ENCODE measurements at places on chromosomes 12 and 14.

- DNase-seq: no peak
These were observed 49.4 kb downstream of the GPATCH2L start for GRCh38 chr14:76201162-76201561.

DNA sequence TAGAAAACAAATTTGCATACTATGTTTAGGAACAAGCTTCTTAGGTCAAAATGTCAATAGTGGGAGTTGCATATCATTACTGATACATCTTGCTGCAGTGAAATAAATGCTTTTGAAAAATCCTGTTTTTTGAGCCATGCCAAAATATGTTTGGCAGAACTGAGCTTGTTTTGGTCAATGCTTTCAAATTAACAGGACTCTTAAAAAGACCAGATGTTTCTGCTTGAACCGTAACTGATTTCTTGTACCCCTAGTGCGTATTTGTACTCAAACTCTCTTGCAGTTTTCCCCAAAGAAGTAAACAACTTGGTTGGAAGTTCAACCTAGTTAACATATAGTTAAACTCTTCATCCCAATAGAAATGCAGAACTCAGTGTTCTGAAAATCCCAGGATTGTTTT, 3.4 kb downstream of the TRHDE start:
- DNase-seq: no peak

DNA sequence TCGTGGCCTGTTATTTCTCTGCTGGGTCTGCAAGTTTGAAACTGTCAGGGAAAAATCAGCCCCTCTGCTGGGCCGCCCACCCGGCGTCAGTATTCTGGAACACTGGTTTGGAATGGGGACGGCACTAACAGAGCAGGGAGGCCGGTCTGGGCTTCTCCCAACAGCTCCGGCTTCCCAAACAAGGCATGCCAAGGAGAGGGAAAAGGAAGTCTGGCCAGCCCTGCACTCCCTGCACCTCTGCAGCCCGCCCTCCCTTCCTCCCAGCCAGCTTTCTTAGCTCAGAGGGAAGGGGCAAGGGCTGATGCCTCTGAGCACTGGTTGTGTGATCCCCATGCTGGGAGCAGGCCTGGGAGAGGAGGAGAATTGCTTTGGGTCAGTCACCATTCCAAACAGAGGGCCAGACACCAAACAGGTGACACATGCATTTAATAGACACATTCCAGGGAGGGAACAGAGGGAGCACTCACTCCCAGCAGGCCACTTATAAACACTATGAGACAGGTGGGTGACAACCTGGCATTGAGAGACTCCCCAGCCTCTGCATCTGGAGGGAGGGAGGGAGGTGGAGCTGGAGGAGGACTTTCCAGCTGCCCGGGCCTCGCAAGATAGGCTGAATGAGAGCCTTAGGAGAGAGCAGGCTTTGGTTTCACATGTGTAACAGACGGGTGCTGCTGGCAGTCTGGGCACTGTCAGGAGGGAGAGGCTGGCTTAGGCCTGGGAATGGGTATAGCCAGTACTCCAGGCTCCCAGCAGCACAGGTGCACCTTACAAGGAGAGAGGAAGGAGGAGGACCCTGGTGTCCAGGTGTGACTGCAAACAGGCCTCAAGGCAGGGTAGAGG, 10.3 kb downstream of the KRT75 start:
- DNase-seq: no peak

DNA sequence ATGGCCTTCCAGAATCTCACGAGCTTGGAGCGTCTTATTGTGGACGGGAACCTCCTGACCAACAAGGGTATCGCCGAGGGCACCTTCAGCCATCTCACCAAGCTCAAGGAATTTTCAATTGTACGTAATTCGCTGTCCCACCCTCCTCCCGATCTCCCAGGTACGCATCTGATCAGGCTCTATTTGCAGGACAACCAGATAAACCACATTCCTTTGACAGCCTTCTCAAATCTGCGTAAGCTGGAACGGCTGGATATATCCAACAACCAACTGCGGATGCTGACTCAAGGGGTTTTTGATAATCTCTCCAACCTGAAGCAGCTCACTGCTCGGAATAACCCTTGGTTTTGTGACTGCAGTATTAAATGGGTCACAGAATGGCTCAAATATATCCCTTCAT, 92.2 kb downstream of the FLRT2 start:
- DNase-seq: no peak

DNA sequence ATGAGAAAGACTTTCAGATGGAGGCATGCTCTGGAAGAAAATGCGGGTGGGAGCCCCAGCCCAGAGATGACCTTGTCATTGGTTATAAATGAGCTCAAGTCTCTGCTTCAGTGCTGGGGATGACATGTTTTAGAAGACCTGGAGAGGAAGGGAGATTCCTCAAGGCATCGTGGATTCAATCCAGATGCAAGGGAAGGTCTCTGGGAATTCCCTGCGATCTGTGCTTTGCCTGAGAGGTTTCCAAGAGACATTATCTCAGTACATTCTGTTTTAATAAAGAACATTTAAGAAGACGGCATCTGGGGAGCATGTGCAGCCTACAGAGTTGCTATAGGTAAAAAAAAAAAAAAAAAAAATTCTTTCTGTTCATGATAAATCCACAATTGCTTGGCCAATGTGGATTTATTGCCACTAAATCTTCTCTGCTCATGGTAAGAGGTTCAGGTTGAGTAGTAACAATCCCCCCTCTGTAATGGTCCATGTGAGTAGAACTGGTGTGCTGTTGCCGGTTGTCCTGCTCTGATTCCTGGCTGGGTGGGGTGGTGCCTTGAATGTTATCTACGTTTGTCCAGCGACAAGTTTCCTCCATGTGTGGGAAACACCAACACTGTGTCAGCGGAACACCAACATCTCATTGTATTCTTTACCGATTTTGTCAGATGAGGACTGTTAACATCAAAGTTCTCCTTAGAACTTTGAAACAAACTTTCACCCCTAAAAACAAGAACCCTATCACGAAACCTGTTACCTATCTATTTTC, 230.0 kb downstream of the MSRB3 start:
- no peak for DNase-seq

GRCh38 chr12:127297327-127297726, 969.6 kb upstream of the TMEM132C start:
- DNase-seq: no peak

DNA sequence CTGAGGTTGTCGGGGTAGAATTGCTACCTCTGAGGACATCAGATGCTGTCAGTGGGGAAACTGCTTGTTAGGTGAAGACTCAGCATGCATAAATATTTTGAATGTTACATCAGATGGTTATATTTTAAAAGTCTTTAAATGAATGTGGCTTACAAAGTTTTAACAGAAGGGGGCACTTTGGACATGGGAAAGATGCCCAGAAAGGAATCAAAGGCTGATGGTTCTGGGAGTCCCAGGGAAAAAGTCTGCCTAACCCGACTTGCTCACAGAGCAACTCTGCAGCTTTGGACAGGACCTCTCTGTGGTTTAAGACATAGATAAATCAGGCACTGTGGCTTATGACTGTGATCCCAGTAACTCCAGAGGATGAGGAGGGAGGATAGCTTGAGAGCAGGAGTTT, 474.9 kb downstream of the ATP23 start:
- no peak for DNase-seq

- no peak for DNase-seq
These were observed 310.0 kb downstream of the ADAMTS20 start for GRCh38 chr12:43241986-43242385.

DNA sequence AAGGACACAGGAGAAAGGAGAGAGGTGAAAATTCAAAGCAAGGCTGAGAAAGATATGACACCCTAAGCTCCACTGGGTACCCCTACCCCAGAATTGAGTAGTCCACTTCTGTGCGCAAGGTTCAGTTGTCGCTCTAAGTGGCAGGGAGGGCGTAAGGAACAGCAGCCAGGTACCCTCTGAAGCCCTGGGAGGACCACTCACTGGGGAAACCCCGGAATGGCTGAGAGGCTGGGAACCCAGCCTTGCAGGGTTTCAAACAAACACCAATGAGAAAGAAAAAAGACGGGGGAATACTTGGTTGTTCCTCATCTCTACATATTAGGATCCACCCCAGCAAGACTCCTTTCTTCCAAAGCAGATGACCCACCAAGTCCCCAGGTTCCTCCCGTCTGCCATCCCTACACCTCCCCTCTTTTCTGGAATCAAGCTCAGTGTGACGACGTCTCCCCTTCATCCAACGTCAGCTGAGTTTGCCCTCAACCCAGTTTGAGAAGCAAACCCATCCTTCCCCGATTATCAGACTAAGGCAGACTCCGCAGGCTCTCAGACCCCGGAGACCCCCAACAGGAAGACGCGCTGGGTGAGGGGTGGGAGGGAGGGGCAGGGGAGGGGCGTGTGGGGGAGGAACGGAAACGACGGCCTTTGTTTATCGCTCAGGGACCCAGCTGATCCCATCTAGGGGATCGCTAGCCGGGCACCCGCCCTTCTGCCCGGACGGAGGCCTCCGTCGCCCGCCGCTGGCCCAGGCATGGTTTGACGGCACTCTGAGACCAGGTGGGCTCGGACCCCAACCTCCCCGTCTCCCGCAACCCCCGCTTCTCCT, 795 bp downstream of the LMBR1L start:
- no peak for DNase-seq

DNA sequence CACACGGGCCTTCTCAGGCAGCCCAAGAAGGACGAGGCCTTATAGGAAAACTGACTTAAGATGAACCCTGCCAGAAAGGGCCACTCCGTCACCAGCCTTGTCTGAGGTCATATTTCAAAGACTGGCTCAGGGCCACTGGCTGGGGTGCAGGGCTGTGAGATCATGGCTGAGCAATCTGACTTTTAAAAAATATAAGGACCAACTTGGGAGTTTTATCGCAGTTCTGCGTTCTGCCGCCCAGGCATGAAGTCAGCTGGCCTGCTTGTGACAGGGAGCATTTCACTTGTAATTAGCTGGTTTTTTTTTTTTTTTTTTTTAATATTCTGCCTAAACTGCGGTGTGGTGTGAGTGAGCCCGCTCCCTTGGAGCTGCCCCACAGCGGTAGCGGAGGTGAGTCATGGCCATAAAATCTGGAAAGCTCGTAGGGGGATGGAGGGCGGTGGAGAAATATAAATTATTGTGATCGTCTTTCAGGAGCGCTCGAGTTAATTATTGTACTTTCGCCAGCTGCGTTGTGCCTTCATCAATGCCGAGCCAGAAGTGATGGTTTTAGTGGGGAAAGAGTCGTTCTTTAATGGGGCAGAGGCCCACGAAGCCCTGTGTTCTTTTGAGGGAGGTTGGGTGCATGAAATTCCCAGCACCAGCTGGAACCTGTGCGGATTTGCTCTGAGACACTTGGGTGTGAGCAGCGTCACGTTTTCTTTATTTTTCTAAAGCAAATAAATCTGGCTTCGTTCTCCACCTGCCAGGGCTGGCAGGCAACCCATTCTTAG, 231.9 kb downstream of the C12orf75 start:
- DNase-seq: no peak

GRCh38 chr12:26630546-26631027, 202.4 kb downstream of the ITPR2 start:
- DNase-seq: no peak

DNA sequence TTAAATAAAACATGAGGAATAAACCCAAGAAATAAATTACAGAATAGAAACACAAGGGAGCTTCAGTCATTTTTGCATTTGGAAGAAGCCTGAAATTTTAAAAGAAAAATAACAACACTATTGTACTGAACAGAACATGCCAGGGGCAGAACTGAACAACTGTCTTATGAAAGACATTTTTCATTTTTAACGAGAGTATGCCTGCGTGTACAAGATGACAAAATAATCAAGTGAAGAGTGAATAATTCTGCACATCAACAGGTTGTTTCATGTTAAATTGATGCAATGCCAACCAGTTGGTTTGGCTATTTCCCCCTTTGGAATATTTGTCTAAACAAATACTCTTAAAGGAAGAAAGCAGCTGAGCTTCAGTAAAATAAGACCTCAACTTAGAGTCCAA, 103.3 kb upstream of the BTG1 start:
- DNase-seq: no peak

GRCh38 chr12:69816082-69816481, 8.9 kb upstream of the MYRFL start:
- DNase-seq: no peak

DNA sequence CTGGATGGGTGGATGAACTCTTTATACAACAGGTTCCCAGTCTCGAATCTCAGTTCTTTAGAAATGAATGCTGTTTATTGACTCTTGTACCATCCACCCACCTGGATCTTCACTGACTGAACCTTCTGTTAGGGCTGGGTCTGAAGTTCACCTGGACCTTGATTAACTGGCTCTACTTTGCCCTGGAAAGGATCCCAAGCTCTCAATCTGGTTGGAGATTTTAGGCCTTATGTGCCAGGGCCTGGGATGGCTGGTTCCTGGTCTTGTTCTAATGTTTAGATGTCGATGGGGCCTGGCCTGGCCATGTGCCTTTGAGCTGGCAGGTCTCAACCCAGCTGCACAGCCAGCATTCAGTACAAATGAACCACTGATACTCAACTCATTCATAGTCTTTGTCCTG, 76.5 kb upstream of the MED13L start:
- DNase-seq: no peak

GRCh38 chr12:12486661-12487240, 75.9 kb downstream of the DUSP16 start:
- no peak for DNase-seq

DNA sequence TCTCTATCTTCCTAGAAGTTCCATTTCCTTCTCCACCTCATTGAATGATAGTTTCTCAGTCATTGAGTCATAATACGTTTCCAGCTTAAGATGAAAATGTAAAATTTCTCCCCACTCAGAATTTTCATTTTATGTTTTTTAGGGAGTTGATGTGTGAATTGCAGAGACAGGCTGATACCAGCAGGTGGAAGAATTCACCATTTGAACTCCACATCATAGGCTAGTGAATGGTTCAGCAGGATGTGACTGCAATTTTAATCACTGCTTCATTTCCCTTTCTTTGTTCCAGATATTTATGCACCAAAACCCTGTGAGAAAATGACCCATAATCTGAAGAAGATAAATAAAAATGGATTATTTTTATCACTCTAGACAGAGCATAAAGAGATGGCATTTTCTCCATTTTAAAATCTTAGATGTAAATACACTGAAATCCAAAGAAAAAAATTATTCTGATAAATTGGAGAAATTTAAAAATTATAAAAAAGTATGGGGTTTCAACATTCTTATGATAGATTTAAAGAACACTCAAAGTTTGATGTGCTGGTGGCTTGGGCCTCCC, 10.6 kb upstream of the PYGL start:
- no peak for DNase-seq

GRCh38 chr12:42932936-42933335, 343.4 kb upstream of the PRICKLE1 start:
- no peak for DNase-seq

DNA sequence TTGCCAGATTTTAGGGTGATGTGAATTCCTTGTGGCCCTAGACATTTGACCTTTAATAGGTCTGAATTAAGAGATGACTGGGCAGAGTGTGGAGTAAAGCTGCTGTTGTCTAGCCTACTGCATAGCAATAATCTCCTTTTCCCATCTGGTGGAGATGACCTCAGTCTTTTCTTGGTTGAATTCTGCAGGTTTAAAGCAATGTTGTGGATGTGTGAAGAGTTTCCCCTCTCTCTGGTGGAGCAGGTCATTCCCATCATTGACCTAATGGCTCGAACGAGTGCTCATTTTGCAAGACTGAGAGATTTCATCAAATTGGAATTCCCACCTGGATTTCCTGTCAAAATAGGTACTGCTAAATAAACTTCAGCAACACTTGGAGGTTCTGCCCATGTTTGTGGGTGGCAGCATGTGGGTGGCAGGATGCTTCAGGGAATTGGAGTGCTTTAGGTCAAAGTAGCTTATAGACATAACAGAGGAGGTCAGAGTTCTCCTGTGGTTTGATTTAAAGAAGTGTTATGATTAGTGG, 19.0 kb downstream of the C12orf76 start:
- DNase-seq: no peak

Measured in CD4-positive, alpha-beta T cell treated with Interleukin-15 for 4 hours (primary cell).